ENCODE measurements at places on chromosomes 3 and 15.

- DNase-seq, result no peak
These were observed 4.7 kb upstream of the DCBLD2 start for GRCh38 chr3:98906230-98906629.

DNA sequence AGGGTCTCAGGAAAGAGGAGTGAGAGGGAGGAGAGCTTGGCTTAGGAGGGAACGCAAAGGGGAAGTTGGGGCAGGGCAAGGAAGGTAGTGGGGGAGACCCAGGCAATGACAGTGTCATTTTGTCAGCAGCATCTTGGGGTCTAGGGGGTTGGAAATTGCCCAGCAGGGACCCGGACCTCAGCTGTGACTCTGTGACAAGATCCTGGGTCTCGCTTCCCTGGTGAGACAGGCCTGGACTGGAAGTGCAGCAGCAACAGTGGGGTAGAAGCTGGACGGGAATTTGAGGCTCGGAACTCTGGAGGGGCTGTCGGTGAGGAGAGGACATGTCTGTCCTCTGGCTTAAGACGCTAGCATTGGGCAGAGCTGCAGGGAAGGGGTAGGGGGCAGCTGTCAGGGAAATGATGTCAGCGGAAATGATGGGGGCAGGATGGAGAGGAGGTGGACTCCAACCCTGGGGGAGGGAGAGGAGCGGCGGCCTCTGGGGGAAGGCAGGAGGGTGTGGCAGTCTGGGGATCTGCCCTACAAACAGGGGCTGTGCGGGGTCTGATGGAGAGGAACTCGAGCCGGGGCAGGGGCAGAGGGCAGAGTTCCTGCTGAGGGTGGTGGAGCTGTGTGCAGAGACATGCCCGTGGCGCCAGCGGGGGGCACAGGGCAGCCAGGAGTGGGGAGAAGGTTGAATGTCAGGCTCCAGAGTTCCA is 12.3 kb downstream of the ANPEP start:
- DNase-seq, result no peak

DNA sequence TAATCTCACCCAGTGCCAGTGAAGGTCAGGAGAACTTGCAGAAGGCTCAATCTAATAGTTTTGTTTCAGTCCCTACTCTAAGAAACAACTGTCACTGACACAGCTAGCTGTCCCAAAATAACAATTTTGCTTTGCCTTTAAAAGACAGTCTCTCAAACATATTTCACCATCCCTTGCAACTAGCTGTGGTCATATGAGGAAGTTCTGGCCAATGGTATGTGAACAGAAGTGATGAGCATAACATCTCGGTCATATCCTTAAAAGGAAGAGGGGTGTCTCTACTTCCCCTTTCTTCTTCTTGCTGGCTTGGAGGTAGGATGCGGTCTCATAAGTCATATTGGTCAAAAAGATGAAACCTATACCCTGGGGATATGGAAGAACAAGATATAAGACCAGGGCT is 198.1 kb downstream of the NEK10 start:
- DNase-seq, result no peak

- DNase-seq, result no peak
These were observed 26.4 kb downstream of the FAH start for GRCh38 chr15:80179025-80179759.

- DNase-seq, result no peak
These were observed 198.7 kb upstream of the CHRNA7 start for GRCh38 chr15:31831596-31831995.

GRCh38 chr3:29280404-29281093 is at the start of gene RBMS3:
Gene RBMS3 (plus strand): TSS chr3:29281071.
- DNase-seq, result no peak

- no peak for DNase-seq
These were observed 90.0 kb upstream of the ICE2 start for GRCh38 chr15:60568914-60569391.

GRCh38 chr15:65517866-65518207 is 348 bp upstream of the DPP8 start:
- no peak for DNase-seq

- DNase-seq, result no peak
These were observed 12.2 kb downstream of the CAV3 start for GRCh38 chr3:8745619-8746370.

GRCh38 chr3:170081079-170081741 is 43.4 kb downstream of the GPR160 start:
- no peak for DNase-seq

- DNase-seq, result no peak
These were observed 45.8 kb downstream of the MITF start for GRCh38 chr3:69784954-69785514.

DNA sequence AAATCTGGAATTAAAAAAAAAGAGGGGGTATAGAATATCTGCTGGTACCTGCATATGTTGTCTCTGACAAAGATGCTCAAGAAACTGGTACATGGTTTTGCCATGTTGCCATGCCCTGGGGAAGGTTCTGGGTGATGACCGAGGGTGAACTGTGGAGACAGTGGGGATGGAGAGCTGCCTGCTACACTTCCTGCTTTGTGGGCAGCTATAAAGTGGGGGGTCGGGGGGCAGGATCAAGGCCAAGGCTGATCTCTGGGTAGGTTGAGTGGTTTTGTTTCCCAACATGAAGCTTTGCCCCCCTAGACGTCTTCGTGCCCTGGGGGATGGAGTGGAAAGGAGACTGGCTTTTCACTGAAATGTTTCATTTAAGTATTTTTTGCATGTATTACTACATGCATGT is 74.6 kb downstream of the IQSEC1 start:
- DNase-seq, result no peak

- DNase-seq, result no peak
These were observed 4.4 kb downstream of the FNDC3B start for GRCh38 chr3:172043766-172044165.

DNA sequence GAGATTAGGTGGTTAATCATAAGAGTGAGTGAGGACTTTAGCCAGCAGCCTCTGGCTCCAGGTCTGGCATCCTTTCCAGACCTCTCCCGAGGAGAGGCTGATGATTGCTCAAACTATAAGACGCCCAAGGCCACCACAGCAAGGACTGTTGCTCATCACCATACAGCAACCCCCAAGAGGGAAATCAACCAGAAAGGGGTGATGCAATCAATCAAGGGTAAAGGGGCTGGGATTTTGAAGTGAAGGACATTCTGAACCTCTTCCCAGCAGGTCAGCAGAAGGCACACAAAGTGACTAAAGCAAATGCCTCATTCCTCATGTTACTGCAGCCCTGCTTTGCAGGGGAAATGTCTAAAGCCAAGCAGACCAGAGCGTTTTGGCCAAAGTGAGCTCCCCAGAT is 247.3 kb upstream of the IGF1R start:
- DNase-seq, result no peak

DNA sequence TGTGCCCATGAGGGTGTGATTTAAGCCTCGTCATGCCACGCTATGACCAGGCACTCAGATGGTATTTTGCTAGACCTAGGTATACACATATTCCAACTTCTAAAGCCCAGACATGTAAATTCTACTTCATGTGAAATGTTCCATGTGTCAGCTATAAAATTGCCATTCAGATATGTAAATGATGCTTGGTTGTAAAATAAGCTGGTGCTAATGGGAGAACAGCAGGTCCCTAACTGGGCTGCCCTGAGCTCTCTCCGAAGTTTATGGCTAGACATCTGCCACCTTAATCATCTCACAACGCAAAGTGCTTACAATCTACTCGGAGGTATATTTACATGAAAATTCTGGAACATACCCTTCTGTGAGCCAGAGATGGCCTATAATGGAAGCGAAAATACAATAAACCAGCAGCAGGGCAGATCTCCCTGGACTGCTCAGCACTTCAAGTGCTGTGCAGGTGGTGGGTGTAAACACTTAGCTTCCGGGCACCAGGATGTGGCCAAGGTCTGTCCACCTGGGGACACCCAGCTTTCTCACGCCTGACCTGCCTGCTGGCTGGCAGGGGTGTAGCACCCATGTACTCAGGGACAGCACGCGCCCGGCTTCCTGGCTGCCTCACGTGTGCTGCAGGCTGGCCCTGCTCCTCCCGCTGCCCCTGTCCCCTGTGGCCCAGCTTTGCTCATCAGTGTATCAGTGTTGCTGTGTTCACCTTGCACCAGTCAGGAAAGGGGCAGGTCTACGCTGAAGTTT is 82.0 kb downstream of the CHDH start:
- DNase-seq, result no peak

GRCh38 chr15:96107916-96108315 is 222.6 kb upstream of the NR2F2 start:
- no peak for DNase-seq

DNA sequence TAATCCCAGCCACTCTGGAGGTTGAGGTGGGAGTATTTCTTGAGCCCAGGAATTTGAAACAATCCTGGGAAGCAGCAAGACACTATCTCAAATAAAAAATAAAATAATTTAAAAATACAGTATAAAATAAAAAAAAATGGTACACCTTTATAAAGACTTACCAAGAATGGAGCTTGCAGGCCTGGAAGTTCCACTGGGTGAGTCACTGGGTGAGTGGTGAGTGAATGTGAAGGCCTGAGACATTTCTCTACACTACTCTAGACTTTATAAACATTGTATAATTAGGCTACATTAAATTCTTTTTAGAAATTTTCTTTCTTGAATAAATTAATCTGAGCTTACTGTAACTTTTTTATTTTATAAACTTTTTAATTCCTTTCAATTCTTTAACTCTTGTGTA is 609.1 kb upstream of the BCHE start:
- DNase-seq, result no peak

DNA sequence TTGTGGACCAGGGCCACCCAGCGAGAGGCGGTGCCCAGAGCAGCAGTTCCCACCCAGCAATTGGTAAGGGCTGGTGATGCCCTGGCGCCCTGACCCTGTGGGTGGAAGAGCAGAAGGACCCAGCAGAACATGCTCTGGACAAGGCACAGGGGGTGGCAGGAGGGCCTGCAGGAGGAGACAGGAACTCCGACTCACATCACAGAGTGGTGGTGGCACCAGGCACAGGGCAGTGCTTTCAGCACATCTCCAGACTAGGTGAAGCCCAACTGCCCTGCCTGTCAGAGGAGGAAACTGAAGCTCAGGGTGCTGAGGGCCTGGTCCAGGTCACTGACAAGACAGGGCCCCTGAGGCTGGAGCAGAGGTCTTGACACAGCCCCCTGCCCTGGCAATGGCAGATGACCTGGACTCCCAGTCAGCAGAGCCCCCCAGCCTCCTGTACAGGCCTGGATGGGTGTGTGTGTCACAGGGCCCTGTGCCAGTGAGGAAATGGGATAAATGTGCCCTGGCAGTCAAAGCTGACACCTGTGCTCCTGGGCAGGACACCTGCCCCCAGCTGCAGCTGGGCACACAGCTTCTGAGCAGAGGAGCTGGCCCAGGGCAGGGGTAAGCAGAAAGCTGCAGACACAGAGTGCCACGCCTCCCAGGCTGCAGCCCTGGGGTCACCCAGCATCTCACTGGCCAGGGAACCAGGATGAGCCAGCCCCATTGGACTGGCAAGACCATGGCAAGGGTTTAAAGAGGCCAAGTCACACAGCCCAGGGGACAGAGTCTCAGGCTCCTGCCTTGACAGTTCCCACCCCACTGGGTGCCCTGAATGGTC is 11.4 kb downstream of the KLF15 start:
- no peak for DNase-seq

- DNase-seq, result no peak
These were observed 23.5 kb downstream of the ANP32A start for GRCh38 chr15:68797191-68797590.

DNA sequence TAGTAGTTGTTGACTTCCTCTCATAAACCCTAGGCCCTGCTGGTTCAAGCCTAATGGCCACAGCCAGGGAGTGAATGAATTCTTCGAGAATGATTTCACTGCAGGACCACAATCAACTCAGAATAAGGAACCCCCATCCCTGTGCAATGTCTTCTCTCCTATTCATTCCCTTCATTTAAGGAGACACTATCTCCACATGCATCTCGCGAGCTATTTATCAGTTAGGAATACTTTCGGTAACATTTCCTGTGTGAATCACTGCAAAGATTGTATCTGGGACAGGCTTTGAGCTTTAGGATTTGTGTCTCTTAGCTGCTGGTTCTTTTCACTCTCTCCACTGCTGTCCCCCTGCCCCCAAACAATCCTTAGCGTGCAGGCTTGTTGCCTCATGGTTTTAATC is 94.4 kb downstream of the MYLK start:
- no peak for DNase-seq

DNA sequence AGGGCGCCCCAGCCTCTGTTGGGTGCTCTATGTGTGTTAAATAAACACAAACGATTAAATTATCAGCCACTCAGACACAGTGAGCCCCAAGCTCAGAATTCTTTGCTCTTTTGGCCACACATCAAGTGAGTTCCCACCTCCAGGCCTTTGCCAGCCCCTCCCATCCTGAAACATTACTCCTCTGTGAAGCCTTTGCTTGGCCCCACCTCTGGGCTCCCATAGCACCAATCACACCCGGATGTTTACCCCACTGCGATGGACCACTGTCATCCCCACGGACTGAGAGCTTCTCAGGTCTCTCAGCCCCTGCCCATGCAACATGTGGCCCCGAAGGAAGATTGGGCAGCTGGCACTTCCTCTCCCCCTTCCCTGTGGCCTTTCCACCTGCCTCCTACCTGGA is 85.1 kb downstream of the NUP210 start:
- DNase-seq, result no peak

- no peak for DNase-seq
These were observed 237.7 kb upstream of the EIF1B start for GRCh38 chr3:40071683-40072238.

- no peak for DNase-seq
These were observed 12.2 kb downstream of the SLCO2A1 start for GRCh38 chr3:134017490-134017889.

GRCh38 chr15:41605566-41605965 is 46.6 kb downstream of the TYRO3 start:
- no peak for DNase-seq

DNA sequence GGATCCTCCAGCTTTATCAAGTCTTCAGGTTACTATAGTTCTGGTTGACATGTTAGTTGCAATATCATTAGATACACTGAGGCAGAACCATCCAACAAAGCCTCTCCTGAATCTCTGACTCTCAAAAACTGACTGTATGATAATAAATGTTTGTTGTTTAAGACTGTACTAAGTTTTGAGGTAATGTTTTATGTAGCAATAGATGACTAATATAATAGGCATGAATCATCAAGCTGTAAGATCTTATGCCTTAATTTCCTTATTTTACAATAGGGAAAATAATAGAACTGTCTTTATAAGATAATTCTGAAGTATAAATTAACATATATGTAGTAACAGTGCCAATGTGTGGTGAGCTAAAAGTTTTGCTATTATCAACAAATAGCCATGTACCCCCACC is 88.9 kb upstream of the TBC1D5 start:
- no peak for DNase-seq

DNA sequence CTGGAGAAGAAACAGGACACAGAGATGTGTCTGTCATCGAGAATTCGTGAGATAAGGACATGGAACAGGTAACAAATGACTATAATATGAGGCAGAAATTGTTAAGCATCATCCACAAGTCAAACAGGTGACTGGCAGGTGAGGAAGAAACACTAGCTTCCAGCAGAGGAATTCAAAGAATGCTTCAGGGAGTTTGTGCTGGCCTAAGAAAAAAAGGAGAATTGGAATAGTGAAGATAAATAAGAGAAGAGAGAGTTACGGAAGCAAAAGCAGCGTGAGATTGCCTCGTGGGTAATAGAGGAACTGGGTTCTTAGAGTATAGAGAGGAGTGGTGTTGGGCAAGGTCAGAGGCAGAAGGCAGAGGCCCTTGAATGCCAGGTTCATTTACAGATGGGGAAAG is 22.9 kb upstream of the FGF12 start:
- DNase-seq, result no peak

All from T-helper 9 cell (primary cell).